ENCODE measurements at places on chromosomes 4 and X.

- peak; percentile 16 for DNase-seq
Observed at GRCh38 chrX:129525162-129525561, 1.9 kb upstream of the SMARCA1 start.

- DNase-seq, result no peak
Observed at GRCh38 chr4:147830102-147830463, 98.2 kb downstream of the ARHGAP10 start.

- no peak for DNase-seq
Observed at GRCh38 chr4:116055857-116056827, 942.7 kb upstream of the NDST4 start.

DNA sequence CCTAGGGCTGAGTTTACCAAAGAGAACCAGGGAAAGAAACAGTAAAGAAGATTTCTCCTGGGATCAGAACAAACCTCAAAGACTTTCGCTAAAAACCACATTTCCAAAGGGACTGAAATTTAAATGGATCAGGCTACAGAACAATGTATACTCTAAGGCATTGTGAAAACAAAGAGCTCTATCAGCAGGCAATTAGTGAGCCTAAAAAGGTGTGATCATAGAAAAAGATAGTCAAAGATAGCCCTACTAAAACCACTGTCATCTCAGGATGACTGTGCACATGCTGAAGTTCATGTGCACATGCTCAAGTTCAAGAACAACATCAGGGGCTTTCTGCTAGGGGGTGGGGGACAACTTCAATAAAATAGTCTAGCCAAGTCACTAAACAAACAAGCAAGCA lies 12.9 kb upstream of the SMIM10L2A start:
- no peak for DNase-seq

DNA sequence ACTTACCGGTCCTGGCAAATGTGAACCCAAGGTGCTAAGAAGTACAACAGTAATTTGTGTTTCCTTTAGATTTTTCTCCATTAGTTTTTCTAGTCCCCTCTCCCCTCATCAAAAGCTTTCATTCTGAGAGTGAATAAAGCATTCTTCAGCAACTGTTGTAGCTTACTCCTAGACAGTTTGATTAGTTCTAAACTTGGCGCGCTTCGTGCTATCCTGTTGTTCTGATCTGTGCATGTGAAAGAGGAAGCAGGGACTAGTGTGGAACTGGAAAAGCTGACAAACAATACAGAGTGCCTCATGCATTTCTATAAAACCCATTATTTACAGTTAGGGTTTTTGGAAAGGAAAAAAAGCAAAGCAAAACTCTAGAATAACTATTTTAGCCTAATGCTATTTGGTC lies 556.9 kb upstream of the SLIT2 start:
- no peak for DNase-seq

- no peak for DNase-seq
Observed at GRCh38 chrX:31165241-31166035, 93.6 kb upstream of the FTHL17 start.

GRCh38 chr4:115678425-115678941 lies 565.1 kb upstream of the NDST4 start:
- DNase-seq, result no peak

DNA sequence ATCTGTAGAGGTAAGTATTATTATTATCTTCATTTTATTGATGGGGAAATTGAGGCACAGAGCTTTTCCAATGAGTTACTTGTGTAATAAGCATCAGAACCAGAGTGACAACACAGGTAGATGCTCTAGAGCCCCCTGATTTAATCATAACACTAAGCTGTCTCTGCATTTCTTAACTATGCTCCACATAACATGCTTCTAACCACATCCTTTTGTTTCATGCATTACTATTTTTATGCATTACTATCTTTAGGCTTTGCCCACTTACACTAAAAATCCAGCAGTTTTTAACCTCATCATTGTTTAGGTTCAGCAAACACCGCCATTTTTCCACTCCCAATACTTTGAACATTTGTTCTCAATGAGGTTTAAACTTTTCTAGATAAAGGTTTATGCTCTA lies 1900.8 kb upstream of the PCDH10 start:
- DNase-seq, result no peak

DNA sequence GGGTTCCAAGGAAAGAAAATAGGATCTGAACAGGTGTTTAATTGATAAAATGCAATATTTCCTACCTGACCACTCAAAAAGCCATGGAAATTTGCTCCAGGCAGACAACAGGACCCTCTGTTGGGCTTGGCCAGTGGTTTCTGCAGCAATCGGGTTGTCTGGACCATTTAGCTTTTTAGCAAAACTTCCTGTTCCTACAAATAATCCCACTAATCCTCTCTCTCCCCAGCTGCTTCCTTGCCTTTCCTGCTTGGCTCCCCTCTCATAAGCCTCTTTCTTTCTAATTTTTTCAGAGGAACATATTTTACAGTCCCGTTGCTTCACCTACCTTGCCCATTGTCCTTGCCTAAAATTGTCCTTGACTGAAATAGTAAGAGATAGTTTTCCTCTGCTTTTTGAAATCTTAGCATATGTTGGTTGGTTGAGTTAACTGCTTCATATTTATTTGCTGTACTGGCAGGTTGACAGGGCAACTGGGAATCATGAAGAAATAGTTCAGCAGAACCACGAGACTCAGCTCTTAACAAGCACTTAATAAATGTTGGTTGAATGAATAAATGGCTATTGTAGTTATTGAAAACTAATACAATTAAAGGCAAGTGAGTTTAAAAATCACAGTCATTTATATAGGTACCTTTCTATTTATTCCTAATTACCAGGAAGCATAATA lies 259.8 kb downstream of the KCNIP4 start:
- no peak for DNase-seq

- DNase-seq, result no peak
Observed at GRCh38 chr4:31458813-31459212, 738.6 kb downstream of the PCDH7 start.

GRCh38 chrX:320126-320783 lies 1.7 kb upstream of the GTPBP6 start:
- no peak for DNase-seq

DNA sequence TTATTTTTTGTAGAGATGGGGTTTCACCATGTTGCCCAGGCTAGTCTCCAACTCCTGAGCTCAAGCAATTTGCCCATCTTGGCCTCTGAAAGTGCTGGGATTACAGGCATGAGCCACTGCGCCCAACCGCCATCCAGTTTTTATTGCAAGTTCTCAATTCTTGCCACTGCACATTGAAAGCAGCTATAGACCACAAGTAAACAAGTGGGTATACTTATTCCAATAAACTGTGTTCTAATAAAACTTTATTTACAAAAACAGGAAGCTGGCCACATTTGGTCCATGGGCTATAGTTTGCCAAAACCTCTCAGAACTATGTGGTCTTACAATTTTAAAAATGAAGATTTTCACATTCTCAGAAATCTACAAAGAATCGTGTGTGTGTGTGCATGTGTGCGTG lies 313.6 kb upstream of the RASGEF1B start:
- no peak for DNase-seq

DNA sequence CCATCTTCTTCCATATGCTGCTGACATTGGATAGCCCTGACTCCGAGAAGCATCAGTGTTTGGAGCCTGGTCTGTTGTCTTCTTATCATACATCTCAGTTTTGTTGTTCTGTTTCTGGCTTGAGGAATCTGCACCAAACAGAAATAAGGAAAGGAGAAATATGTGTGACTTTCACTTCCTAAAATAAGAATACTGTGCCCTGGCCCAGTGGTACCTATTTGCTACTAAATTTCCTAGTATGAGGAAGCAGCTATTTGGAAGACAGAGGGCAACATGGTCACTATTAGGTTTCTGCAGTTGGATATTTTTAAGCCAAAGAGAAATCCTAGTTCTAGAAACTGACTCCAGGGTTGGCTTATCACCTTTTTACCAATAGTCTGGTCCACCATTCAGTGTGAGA lies 16.8 kb downstream of the CT47C1 start:
- no peak for DNase-seq

GRCh38 chr4:56099378-56099786 lies 150.6 kb downstream of the CEP135 start:
- DNase-seq, result no peak

- no peak for DNase-seq
Observed at GRCh38 chr4:144647095-144647561, 1.2 kb downstream of the HHIP start.

DNA sequence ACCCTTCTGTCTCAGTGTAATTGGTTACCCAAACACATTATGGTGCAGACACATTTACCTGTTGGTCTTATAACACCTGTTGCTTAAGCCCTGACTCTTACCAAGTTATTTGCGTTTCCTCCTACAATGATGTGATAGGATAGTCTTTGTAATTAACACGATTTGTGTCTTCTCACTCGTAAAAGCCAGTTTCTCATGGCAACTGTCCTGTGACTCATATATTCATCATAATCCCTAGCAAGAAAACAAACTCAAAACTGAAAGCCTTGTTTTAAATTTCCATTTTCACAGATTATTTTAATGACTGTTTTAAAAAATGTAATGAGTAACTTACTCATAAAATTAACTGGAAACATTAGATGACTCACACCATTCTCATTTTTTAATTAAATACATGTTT lies 495.2 kb downstream of the NLGN4X start:
- DNase-seq, result no peak

GRCh38 chr4:169956091-169956843 lies 69.9 kb downstream of the MFAP3L start:
- no peak for DNase-seq

- DNase-seq, result peak; percentile 25
Observed at GRCh38 chr4:56958111-56958517, 19.3 kb downstream of the NOA1 start.

GRCh38 chrX:22081475-22082092 lies 49.5 kb downstream of the PHEX start:
- no peak for DNase-seq

DNA sequence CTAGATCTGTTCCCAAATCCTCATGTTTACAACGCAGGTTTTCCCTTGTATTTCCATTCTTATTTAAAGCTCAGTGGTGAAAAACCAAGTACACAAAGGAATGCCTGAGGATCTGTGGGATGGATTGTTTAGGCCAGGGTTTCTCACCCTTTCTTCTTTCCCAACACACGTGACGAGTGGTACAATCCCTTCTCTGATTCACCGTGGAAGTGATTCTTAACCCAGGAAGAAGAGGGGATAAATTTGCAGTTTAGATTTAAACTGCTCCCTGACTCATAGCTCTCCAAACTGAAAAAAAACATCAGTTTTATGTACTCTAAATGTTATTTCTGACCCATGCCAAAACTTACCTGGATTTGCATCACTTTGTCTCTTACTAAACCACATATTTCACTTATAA lies 17.0 kb downstream of the PAQR3 start:
- no peak for DNase-seq

Data from DMS153 (cell line).